ENCODE measurements at places on chromosomes 2 and 18. TPM values are rescaled to one million over a fixed set of nuclear protein-coding genes. Genes with fewer than 3 reads are reported as not detected.

HOXD12 gene
- total RNA-seq: not detected

ARL6IP6 gene
- 12.4 TPM for total RNA-seq

SIX3 gene
- not detected for total RNA-seq

UNC80 gene
- total RNA-seq: 2.6 TPM

PSMA8 gene
- 0.40 TPM for total RNA-seq

KIAA1328 gene
- 25.1 TPM for total RNA-seq

LONRF2 gene
- total RNA-seq: 7.0 TPM

- no peak for DNase-seq
Measured at GRCh38 chr2:177399376-177399775, 6.8 kb downstream of the AGPS start.

GRCh38 chr2:33241581-33241980, 234.9 kb upstream of the RASGRP3 start:
- no peak for DNase-seq

DNA sequence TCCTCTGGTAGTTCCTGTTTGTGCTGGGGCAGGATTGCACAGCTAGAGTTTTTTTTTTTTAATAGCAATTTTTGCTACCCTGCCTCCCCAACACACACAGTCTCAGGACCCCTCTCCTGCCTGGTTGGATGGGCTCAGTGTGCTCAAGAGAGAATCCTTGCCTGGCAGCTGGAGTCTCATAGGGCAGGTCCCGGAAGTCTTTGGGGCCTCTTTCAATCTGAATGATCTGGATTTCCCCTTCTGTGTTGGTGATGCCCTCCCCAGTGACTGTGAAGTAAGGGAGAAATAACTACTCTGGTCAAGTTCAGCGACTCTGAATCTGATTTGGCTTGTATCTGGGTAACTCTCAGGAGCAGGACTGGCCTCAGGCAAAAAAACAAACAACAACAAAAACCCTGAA, 220.6 kb upstream of the LRRTM1 start:
- no peak for DNase-seq

DNA sequence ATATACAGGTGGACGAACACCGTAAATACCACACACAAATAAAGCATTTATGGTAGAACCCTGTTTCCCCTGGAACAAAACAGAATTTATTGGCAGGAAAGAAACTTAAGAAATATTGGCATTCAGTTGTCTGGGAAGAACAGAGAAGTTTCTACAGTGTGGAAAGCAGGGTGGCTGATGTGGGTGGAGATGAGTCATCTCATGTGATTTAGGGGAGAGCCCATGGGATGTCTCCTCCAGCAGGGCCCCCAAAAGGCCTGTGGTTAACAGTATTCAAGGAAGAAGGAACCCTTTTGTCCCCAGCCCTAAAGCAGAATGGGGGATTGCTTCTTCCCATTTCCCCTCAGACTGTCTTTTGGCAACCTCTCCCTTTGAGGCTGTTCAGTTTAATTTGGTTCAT, 24.2 kb downstream of the SIX3 start:
- no peak for DNase-seq

- peak; percentile 53 for DNase-seq
Measured at GRCh38 chr2:160210599-160211138, 10.6 kb upstream of the ITGB6 start.

- DNase-seq: no peak
Measured at GRCh38 chr2:9286554-9287399, 80.2 kb downstream of the ASAP2 start.

DNA sequence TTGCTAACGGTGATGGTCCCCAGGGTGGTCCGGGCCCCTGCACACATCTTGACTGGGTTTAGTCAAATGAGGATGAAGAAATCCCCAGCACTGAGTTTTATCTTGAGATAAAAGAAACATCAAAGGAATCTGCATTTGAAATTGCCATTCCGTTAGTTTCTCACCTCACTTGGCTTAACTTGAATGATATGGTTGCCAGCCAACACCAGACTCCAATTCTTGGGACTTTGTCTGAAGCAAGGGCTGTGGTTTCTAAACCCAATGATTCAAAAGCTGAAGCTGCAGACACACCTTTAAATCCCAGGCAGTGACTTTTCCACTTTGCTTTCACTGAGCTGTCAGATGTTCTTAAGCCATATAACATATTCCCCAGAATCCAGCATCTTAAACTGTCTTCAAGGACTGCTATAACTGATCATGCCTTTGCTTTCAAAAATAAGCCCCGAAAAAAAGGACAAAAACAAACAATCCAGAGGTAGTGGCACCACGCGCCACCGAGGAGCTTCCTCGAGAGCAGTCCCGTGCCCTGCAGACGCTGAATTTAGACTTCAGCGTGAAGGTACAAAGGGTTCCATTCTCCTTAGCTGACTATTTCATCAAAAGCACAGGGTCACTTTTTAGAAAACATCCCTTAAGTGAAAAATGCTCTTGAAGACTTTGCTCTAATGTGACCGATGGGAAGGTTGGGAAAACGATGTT, 189.3 kb downstream of the HDAC4 start:
- no peak for DNase-seq

DNA sequence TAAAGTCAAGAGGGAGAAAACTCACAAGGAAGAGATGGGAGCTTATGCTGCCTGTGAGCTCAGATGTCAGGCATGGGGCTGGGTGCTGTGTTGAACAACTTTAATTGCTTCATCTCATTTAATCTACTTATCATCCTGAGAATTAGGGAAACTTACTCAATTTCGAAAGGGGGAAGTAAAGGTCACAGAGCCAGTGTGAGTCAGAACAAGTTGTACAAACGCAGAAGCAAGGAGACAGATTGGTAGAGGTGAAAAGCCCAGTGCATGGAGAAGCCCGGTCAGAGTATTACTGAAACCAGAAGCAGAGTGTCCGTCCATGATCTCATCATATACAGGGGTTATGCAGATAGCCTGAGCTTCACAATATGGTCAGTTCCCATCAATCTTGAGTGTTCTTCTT, 281.1 kb upstream of the POU3F3 start:
- no peak for DNase-seq

DNA sequence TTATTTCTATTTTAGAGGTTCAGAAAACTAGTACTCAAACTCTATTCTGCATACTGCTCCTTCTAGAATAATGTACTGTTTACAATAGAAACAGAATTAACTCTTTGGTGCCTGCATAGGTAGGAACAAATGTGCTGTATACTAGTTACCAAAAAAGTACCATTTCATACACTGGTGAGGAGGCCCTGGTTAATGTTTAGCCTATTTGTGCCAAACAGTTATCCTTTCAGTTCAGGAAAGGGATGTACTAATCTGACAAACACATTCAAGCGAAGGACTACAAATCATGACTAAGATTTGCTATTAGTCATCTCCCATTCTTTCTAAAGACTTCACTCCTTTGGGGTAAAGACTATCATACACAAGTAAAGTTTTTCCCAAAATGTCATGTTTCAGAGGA, 47.4 kb downstream of the EXOC6B start:
- no peak for DNase-seq

DNA sequence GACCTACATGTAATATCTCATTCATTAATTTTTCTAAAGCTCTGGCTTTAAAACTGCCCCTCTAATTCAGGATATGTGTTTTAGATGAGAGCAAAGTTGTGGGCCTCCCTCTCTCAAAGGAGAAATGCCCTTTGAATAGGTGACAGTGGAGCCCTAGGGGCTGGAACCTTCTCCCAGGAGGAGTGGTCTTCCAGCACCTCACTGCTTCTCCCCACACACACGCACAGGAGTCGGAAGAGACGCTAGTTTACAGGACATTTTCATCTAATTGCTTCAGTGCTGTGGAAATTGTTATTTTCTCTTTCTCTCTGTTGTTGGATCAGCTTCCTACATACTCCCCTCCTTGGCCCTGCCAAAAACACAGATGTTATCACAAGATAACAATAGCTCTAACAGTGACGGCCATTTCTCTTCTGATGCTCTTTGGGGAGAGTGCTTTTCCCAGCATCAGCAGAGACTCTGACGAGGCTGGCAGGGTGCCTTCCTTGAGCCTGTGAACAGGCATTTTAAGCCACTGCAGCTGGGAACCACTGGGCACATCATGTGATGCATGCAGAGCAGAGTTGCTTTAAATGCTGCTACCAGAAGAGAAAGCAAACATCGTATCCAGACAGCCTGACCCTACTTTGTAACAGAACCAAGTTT, 209.4 kb upstream of the SP5 start:
- peak; percentile 29 for DNase-seq

Measured in thyroid gland (tissue), 4 donors.